Left renal pelvis (tissue), 4 donors: ENCODE measurements at places on chromosomes 3 and 15.
A peak's percentile ranks its signal among the peaks of the same experiment; 100 is the strongest.

GRCh38 chr15:37682304-37682703, 252.1 kb upstream of the TMCO5A start:
- DNase-seq, result no peak

DNA sequence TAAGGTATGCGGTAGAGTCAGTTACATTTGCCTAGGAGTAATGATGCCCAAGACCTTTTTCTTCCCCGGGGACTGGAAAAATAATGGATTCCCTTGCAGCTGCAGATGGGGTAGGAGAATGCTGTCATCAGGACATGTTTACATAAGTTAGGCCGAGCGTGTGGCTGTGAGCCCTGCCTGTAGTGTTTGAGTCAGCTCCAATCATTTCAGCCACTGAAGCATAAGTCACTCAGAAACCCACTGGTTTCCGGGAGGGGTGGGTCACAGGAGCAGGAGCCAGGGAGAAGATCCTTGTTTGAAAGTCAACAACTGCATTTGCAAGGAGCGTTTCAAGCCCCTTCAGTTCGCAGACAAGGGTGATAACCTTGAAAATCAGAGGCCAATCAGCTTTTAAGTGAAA, 562.3 kb downstream of the MCTP2 start:
- no peak for DNase-seq

- DNase-seq, result no peak
These were observed 141.1 kb downstream of the PTPRG start for GRCh38 chr3:61702453-61702852.

- no peak for DNase-seq
These were observed 417.4 kb downstream of the MECOM start for GRCh38 chr3:169246158-169246557.

GRCh38 chr3:115623044-115623868, at the start of gene GAP43:
Gene GAP43 (plus strand): TSS chr3:115623510. CDS start chr3:115623690, 180 bp downstream.
- peak; percentile 10 for DNase-seq

GRCh38 chr15:61237400-61237799, 8.3 kb upstream of the RORA start:
- no peak for DNase-seq

DNA sequence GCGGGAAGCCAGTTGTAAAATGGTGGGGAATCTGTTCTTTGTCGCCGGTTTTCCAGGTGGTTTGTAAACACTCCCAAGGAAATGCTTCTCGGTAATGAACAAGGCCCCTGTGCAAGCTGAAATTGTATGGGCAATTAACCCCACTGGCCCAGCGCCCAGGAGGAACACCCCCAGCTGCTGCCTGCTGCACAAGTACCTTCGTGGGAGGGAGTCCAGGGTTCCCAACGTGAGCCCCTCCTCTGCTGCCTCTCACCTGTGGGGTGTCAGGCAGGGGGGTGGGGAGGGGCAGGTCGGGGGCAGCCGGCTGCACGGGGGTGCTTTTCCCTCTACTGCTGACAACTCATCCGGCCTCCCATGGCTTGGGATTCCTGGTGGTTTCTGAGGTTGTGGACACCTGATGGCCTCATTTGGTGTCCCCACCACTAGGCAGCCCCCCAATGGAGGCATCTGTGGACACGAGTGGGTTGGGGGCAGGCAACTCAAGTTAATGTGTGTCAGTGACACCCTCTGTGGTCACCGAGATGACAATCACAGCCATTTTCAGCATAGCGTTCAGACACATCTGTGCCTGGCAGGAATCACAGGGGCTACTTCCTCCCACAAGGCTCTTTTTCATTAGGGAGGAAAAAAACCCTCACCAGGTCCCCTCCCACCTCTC, 35.6 kb upstream of the PRR23E start:
- DNase-seq, result no peak

DNA sequence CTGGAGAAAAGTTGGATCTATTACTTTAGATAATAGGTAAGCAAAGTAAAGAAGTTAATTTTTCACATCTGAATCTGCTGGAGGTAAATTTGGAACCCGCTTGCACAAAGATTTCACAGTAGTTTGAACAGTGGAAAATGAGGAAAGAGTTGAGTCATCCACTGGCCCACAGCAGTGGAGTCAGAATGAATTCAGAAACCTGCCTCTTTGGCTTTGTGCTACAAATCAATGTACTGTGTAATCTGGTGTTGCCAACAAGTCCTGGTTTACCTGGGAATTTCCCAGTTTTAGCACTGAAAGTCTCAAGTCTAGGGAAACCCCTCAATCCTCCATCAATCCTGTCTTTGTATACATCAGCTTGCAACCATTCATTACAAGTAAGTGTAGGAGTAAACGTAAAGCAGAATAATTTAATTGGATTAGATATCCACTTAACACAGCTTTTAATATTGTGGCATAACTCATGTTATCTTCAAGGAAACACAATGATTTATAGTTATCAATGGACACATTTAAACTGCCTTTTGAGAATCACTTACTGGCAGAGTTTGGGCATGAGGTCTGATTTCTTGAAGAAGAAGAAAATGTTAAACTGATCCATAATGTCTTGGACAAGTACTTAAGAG, 100.6 kb downstream of the DCLK3 start:
- no peak for DNase-seq

DNA sequence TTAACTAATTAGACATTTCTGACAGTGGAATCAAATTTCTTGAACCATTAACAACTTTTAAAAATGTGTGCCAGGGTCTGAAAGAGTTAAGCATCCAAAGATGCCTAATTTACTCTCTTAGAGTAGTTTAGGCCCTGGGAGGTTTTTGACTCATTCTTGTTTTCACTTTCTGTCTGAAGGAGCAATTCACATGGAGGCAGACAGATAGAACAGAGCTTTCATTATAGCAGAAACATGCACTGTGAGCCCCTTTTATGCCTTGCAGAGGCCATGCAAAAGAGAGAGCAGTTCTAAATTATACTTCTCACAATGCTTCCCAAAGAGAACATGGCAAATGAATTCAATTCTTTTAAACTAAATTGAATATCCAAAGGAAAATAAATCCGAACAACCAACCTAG, 554.8 kb downstream of the MFSD1 start:
- no peak for DNase-seq

DNA sequence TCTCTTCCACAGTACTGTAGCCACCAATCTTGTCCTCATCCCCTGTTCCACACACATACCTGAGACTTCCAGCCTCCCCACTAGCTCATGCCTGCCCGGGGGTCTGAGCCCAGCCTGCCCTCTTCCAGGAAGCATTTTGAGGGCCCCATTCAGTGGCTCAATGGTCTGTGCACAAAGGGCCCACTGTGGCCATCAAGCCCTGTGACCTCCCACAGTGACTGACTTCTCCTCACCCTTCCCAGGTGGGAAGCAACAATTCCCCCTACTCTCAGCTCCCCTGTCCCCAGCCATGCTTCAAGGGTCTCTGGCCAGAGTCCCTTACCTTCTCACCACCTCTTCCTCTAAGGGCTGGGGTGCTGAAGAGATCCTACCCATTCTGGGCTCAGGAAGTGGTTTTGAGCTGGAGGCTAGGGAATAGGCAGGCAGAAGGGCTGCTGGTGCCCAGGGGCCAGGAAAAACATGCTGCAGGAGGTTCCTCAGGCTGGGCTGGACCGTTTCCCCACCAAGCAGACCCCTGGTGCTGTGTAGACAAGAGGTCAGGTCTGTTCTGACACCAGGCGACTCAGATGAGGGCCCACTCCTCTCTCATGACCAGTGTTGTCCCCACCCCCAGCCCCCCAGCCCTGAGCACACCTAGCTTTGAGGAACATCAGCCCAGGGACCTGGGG, 3.0 kb upstream of the KLF15 start:
- DNase-seq, result no peak

- DNase-seq, result no peak
These were observed 111.8 kb upstream of the LYSMD4 start for GRCh38 chr15:99845009-99845408.

DNA sequence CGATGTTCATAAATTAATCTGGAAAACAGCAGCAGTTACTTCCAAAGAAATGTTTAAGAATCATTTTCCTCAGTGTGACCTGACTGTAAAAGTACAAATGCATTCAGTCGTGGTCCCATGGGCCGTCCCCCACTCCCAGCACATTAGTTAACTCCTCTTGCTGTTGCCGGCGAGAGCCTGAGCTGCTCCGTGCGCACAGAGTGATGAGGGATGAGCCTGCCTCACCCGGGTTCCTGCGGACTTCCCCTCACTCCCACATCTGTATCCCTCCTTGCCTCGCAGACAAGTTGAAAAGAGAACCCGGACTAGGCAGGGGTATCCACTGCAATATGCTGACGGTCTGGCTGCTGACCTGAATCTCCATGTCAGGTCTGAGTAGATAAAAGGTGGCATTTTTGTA, 861.7 kb upstream of the NR2F2 start:
- DNase-seq, result no peak
